Fibroblast of mammary gland (primary cell): ENCODE measurements at places on chromosomes 3 and 15.

DNA sequence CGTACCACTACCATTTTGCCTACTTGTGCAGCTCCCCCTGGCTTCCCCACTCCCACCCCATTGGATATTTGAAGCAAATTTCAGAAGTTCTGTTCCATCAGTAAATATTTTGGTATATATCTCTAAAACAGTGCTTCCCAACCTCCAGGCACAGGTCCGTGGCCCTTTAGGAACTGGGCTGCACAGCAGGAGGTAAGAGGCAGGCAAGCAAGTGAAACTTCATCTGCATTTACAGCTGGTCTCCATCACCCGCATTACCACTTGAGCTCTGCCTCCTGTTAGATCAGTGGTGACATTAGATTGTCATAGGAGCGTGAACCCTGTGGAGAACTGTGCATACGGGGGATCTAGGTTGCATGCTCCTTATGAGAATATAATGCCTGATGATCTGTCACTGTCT lies 97.2 kb upstream of the LRRFIP2 start:
- no peak for DNase-seq

GRCh38 chr3:88460369-88460768 lies 310.6 kb downstream of the C3orf38 start:
- no peak for DNase-seq

DNA sequence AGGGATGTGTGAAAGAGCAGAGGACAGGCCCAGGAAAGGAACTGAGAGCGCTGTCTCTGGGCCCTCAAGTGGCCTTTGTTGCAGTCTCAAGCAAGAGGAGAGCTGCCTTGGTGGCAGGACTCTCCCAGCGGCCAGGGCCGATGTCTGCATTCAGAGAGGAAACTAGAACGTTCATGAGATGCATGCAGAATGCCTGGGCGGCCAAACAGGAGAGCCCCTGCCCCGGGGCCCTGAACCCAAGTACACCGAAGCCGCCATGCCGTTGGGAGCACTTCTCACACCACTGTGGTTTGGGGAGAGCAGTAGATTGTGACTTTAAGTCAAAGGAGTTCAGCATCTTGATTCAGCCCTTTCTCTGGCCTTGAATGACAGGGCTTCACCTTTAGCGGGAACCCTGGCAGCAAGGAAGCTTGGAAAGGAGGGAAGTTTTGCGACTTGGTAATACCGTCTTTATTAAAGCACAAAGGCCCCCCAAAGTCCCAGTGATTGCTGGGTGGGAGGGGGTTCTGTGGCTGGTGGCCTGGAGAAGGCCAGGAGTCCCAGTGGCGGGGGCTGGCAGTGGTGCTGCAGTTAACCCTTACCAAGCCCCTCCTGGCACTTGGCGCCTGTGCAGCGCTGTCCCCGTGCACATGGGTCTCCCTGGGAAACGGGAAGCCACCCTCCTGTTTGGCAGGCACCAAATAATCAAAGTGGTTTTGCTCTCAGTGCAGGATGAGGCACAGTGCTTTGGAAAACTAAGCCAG lies 36.2 kb downstream of the SLC6A11 start:
- DNase-seq = no peak

- DNase-seq = peak; percentile 47
Observed at GRCh38 chr3:71389911-71390573, 193.5 kb downstream of the FOXP1 start.

- DNase-seq = peak; percentile 38
Observed at GRCh38 chr3:173750095-173750494, 352.6 kb downstream of the NLGN1 start.

- DNase-seq = peak; percentile 7
Observed at GRCh38 chr3:175668300-175668699, 809.2 kb downstream of the NAALADL2 start.

- no peak for DNase-seq
Observed at GRCh38 chr15:80788536-80788935, 9.4 kb downstream of the CEMIP start.

DNA sequence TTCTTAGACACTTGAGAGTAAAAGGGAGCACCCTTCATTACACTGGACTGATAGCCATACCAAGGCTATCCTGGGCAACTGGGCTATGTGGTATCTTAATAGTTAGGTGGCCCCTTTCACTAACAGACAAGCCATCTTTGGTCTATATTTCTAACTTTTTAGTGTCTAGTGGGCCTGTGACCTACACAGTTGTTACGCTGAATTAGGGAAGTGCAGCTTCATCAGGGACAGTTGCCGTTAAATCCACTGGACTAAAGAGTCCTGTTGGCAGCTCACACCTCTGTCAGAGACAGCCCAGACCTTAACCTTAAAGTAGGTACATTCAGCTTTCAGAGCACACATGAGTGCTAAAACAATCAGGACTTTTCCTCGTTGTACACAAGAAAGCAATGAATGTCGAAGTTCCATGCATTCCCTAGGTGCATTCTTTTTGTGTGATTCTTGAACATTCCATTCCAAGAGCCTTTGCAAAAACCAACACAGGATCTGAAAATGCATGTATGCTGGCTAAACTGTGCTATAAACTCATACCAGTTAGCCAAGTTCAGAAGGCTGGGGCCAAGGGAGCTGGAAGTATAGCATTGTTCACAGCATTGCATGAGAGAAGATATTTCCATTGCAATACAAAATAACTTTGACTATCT lies 230.2 kb upstream of the EIF1B start:
- peak; percentile 42 for DNase-seq

DNA sequence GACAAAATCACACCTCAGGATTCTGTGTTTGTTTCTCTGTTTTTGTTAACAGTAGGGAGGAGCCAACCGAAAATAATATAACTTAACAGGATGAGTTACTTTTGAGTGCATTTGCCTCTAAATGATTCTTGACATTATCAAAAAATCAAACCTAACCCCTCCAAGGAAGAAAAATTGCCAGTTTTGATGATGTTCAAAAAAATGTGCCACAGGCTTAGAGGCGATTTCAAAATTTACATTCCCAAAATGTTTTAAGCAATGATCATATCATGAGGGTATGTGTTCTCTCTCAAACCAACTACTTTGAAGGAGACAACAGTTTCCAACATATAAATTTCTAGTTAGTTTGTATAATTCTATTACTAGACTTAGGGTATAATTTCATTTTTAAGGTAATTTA lies 6.7 kb downstream of the VGLL3 start:
- peak; percentile 31 for DNase-seq

DNA sequence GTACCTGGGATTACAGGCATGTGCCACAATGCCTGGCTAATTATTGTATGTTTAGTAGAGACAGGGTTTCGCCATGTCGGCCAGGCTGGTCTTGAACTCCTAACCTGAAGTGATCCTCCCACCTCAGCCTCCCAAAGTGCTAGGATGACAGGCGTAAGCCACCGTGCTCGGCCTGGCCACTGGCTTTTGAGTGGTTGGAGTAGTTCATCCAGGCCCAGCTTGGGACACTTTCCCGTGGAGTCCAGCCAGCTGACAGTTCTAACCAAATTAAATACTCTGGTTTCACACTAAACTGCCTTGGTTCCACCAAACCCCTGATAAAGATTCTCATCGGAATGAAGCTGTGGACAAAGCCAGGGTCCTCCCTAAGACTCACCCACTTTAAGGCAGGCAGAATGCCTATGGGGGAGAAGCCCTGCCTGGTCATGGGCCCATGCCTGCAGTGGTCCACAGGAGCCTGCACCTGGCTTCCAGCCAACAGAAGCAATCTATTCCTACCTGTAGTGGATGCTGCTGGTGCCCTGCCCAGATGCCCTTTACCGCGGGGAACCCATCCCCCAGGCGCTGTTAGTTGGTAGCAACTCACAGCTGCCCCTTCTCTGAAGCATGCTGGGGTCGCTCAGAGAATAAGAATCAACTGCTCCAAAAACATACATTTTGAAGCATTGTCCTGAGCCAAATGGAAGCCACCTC lies 5.2 kb upstream of the SLC28A1 start:
- DNase-seq = no peak

- DNase-seq = peak; percentile 28
Observed at GRCh38 chr3:13480340-13481318, 523 bp downstream of the HDAC11 start.

DNA sequence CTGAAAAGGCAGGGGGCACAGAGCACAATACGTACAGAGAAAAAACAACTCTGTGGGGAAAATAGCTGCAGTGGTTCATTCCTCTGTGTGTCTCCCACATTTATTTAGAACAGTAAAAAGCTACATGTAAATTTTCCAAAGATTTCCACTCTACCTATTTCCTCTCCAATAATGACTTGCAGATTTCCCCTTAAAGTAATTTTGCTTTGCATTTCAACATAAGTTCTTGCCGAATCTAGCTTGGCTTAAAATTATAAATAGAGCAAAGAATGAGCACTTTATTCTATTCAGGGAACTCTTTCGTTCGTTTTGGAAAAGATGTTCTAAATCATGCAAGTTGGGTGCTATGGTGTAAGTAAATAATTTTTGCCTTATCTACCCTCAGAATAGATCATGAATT lies 58.2 kb upstream of the NR2E3 start:
- DNase-seq = no peak

DNA sequence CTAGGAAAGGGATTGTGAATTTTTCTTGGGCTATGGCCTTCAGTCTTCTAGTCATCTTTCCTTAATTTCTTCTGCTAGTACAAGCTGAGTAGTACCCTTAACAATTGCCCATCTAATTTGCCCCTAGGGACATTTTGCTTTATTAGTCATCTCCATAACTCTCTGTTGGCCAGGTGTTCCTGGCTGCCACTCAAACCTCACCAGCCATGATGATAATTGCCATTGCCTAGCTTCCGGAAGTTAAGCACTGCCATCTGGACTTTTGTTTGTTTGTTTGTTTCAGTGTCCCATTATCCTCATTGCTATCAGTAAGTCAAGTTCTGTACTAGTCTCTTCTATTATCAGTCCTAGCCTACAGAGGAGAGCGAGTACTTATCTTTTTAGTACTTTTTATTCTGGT lies 36.6 kb upstream of the UBL7 start:
- DNase-seq = peak; percentile 44

GRCh38 chr3:47473391-47473790 lies 2.4 kb downstream of the SCAP start:
- DNase-seq = no peak

DNA sequence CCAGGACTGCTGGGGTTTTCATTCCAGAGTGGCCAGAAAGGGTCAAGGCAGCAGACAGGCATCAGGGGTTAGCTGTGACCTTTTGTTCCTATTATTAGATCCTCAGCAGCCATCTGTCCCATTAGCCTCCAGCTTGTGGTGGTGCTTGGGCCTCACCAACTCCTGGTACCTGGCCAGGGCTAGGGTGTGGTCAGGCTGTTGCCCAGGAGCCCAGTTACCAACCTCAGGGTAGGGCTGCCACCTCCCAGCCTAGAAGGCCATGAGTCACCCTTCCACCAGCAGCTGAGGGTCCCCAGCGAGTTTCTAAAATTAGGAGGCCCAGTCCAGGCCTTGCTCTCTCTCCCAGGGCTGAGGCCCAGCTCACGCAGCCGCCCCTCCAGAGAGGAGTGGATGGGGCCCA lies 12.2 kb downstream of the TMEM43 start:
- DNase-seq = no peak

DNA sequence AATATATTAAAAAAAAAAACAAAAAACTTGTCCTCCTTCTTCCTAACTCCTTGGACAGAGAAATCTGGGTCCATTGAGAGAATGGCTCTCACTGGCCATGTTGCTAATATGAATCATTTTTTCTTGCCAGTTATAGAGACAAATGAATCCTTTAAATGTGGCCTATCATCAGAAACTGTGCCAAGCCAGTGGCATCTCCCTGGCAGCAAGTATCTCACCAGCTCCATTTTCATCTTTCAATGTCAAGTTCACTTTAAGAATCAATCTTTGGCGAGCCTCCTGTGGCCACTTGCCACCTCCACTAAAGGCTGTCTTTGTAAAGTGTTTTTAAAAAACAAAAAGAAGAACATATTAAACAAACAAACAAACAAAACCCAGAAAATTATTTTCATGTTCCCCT lies 202.5 kb downstream of the TUSC7 start:
- DNase-seq = no peak

DNA sequence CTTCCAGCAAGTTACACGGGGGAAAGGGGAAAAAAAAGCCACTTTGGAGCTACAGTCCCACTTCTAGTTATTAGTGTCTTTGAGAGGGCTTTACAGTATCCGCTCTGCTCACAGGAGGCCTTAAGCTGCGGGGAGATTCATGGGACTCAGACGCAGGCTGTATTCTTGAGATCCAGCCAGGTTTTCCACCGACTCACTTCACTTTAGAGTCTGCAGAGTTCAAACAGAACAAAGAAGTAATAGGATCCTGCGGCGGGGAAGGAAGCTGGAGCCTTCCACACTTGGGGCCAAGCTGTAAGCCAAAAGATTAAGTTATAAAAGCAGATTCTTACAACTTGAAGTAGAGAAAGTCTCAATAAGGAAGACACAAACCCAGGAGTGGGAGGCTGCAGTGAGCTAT lies 60.2 kb upstream of the FAM174B start:
- peak; percentile 40 for DNase-seq

GRCh38 chr3:149095487-149095886 lies 9.2 kb upstream of the HLTF start:
- DNase-seq = no peak

GRCh38 chr3:72782521-72782920 lies 65.7 kb downstream of the SHQ1 start:
- no peak for DNase-seq

GRCh38 chr3:42067326-42067725 lies 23.8 kb upstream of the TRAK1 start:
- peak; percentile 65 for DNase-seq

DNA sequence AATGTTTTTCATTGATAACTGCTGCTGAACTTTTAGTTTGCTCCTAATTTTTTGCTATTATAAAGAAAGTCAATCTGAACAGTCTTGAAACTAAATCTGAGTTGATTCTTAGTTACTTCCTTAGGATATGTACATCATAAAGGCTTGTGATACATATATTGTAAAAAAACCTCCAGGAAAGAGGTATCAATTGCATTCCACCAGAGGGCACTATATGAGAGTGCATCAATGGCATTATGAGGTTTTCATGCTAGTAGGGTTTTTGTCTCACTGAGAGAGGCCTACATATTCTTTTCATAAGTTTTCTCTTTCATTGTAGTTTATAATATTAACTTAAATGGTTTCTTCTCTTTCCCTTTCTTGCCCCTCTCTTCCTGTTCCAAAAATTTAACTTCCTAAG lies 46.9 kb downstream of the PIK3R4 start:
- DNase-seq = peak; percentile 47
